ENCODE measurements at places on chromosomes 4 and X. TPM values are rescaled to one million over a fixed set of nuclear protein-coding genes. Genes with fewer than 3 reads are reported as not detected.

GRCh38 chrX:46547857-46548256 is 2.6 kb upstream of the ZNF674 start:
- DNase-seq: no peak

- DNase-seq: no peak
Observed at GRCh38 chrX:153627675-153628111, 19.3 kb upstream of the DUSP9 start.

KLHL4 gene
- total RNA-seq: 0.89 TPM

DNA sequence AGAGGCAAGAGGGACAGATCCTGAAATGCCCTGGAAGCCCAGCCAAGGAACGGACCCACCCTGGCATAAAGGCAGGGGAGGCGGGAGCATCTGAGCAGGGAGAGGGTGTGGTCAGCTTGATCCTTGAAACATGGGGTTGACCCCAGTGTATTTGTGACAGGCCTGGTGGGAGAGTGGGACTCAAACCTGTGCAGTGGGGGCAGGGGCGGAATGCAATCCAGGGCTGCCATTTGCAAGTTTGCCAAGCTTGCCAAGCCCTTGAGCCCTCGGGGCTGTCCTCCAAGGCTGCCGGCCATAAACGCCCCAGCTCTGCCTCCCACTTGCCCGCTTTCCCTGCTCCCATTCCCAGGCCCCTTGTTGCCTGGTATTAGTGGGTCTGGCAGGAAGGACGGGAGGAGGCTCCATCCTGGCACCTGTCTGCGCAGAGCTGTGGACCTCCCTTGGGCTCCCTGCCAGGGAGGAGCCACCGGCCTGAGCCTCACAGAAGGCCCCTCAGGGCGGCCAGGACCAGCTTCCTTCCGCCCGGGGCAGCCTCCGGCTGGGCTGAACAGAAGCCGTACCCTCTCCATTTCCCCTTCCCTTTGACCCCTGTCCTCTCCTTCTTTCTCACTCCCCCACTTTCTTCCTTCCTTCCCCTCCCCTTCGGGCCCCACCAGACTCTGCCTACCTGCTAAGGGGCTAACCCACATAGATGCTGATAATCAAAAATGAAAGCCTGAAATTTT is 661 bp downstream of the S100P start:
- DNase-seq: no peak

GRCh38 chr4:185590982-185591381 is 55.7 kb upstream of the PDLIM3 start:
- no peak for DNase-seq

GRCh38 chr4:133355633-133356032 is 206.5 kb downstream of the PCDH10 start:
- DNase-seq: no peak

DDX53 gene
- total RNA-seq: not detected

DNA sequence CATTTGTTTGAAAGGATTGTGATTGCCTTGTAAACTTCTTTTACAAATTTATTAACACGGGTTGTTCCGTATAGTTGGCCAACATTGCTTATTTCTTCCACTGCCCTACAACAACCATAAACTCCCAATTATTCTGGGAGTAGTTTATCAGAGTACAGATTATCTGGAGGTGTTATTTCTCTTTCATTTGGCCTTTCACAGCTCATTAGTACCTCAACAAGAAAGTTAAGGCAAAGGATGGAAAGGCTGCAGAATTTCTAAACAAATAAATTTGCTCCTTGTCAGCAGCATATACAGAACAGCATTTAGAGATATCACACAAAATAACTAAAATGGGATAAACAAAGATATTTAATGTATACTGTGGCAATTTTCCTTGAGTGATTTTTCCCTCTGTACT is 548.8 kb downstream of the DMD start:
- no peak for DNase-seq

VGLL1 gene
- total RNA-seq: not detected

DNA sequence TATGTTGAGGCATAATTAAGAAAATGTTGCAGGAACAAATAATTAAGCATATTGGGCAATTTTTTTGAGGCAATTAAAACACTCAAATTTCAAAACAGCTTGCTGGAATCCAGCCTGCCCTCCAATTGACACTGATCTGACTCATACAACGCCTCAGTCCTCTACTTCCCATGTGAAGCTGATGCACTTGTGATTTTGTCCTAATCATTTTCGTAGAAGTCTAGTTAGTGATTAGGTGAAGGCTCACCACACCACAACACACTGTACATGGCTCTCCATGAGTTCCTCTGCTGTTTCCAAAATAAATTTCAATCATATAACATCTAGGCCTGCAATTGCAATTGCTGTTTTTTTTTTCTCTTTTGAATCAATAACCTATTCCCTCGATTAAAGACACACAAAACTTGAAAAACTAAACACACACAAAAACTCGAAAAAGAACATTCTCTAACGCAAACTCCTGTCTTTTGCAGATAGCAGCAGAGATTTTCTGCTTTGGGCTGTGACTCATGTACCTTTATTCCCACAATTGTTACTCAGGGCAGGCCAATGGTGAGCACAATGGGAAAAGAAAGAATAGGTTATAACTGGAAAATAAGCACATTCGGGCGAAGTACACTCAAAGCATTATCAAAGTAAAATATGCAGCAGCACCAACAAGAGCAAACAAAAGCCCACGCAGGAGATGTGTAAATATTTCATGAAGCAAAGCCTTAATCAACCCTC is 1.7 kb downstream of the GPRIN3 start:
- no peak for DNase-seq

GRCh38 chrX:120452131-120452530 is 17.0 kb downstream of the LAMP2 start:
- DNase-seq: no peak

CXorf51A gene
- not detected for total RNA-seq

DNA sequence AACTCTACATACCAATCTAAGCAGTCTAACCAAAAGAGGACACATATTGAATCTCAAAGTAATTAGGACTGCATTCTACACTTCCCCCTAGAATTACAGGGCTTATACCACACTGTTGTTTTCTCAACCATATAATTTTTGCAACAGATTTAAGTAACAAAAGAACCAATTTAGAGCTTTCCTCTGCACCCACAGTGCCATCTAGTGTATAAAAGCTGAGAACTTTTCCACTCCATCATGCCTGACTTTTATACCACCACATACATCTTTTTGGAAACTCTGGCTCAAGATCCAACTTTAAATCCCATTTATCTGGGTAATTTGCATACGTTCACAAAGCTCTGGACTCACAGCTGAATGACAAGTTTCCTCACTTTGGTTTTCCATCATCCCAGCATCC is 99.5 kb downstream of the EFHC2 start:
- DNase-seq: no peak

DNA sequence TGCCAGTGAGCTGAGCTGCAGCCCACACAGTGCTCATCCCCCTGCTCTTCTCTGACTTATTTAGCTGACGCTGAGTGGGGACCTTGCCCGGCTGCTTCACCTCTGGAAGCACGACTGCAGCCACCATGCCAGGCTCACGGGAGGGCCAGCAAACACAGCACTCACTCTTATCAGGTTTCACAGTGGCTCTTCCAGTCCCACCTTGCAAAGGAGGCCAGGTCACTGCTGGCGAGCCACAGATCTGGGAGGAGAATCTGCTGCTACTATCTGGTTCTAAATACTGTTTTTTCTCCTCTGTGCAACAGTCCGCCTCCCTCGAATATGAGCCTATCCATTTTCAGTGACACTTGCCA is 6.7 kb upstream of the SPON2 start:
- DNase-seq: peak; percentile 71

DNA sequence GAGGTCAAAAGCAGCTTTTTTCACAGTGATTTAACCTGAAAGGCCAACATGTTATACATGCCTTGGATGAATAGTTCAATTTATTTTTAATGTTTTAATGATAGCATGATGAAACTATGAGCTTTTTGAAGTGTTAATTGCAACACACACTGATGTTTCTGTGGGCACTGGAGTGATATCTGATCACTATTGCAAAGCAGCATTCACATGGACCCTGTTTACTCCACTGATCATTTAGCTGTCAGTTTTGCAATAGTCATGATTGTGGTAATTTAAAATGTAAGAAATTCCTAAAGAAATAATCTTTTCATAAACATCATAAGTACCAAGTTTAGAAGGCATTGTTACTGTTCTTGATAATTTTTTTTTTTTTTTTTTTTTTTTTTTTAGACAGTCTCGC is 74.1 kb downstream of the ARSJ start:
- DNase-seq: no peak

DNA sequence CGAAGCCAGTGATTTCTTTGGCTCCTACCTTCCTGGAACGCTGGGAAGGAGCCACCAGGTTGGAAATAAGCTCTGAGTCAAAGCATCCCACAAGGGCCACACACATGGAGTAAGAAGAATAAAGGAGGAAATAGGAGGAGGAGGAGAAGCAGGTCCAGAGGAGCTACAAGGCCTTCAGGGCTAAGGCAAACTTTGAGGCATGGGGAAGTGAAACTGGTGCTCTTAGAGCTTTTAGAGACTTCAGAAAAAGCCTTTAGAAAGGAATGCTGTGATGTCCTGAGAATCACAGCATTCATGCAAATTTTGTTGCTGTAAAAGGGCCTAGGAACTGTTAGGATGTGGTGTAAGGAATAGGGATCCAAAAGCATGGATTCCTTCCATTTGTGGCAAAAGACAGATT is 135.9 kb upstream of the ARHGEF9 start:
- DNase-seq: no peak

- DNase-seq: no peak
Observed at GRCh38 chrX:136765821-136766356, 14.8 kb downstream of the ARHGEF6 start.

MFAP3L gene
- total RNA-seq: 7.0 TPM

GRCh38 chr4:78512357-78512920 is 39.1 kb upstream of the ANXA3 start:
- no peak for DNase-seq

DNA sequence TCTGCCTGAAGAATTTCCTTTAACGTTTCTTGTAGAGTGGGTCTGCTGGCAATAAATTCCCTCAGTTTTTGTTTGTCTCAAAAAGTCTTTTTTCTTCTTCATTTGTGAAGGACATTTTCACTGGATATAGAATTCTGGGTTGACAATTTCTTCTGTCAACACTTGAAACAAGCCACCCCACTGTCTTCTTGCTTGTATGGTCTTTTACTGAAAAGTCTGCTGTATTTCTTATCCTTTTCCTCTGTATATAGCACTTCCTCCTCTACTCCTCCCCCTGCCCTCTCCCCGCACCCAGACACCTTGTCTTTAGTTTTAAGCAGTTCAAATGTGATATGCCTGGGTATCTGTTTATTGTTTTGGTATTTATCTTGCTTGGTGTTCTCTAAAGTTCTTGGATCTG is 23.3 kb downstream of the SLC9A7 start:
- no peak for DNase-seq

- DNase-seq: no peak
Observed at GRCh38 chr4:151917145-151917734, 156.4 kb upstream of the GATB start.

- DNase-seq: no peak
Observed at GRCh38 chrX:23317799-23318724, 16.6 kb upstream of the PTCHD1 start.

SLITRK2 gene
- 0.35 TPM for total RNA-seq

- DNase-seq: no peak
Observed at GRCh38 chrX:140389331-140389730, 115.5 kb downstream of the SOX3 start.
